ENCODE measurements at places on chromosomes 3 and 15. TPM values are rescaled to one million over a fixed set of nuclear protein-coding genes. Genes with fewer than 3 reads are reported as not detected.

GRCh38 chr3:190537146-190537545, 23.3 kb downstream of the IL1RAP start:
- no peak for DNase-seq

The CCDC191 gene
- 4.0 TPM for total RNA-seq

GRCh38 chr3:13301286-13301987, 118.7 kb downstream of the NUP210 start:
- DNase-seq, result no peak

- DNase-seq, result no peak
Measured at GRCh38 chr3:192212979-192213378, 514.4 kb downstream of the FGF12 start.

The CRYGS gene
- 1.5 TPM for total RNA-seq

DNA sequence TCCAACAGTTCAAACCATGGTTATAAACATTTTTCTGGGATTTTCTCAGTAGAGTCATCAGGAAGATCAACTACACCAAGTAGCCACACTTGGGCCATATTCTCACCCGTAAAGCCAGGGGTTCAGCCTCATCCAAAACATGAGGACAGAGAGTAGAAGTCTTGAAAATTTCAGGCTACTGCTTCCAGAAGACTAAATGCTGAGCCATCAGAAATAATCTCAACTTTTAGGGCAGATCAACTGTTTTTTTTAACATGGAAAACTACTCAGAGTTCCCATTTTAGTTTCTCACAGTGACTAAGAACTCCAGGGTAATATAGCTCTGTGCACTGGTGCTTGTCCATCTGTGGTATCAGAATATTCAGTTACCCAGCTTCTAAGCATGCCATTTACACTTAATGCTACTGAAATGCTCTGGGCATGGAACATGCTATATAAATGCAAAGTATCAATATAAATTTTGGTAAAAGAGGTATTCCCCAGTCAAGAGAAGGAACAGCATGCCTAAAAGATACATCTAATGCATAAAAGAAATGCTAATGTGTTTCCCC, 300.1 kb upstream of the LRRN1 start:
- no peak for DNase-seq

All from left colon (tissue), 2 donors.